ENCODE measurements at places on chromosomes 5 and 9.

- no peak for DNase-seq
Measured at GRCh38 chr5:133950821-133951612, 17.4 kb downstream of the C5orf15 start.

DNA sequence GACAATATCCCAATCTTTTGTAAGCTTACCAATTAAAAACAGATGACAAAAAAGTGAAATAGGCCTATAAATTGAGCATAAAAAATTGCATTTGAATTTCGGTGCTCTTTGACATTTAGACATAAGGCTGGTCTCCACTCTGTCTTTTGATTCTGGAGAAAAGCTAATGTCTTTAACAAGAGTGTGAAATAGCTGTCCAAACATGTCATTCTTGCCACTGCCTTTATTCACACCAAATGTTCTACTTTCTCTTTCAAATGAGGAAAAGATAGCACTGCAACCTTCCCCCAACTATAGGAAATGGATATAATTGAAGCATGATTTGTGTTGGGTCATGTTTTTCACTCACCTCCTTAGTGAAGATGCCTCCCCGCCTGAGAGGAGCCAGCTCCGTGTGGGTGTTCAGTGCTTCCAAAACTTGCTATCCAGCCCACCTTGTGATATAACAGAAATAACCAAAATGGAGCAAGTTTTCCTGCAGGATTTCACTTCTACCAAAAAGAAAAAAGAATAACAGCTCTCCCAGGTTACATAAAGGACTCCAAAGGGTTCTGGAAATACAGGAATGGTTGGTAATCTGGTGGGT is 55.2 kb upstream of the STK32A start:
- DNase-seq = no peak

- no peak for DNase-seq
Measured at GRCh38 chr5:65938256-65938655, 11.9 kb downstream of the ERBIN start.

DNA sequence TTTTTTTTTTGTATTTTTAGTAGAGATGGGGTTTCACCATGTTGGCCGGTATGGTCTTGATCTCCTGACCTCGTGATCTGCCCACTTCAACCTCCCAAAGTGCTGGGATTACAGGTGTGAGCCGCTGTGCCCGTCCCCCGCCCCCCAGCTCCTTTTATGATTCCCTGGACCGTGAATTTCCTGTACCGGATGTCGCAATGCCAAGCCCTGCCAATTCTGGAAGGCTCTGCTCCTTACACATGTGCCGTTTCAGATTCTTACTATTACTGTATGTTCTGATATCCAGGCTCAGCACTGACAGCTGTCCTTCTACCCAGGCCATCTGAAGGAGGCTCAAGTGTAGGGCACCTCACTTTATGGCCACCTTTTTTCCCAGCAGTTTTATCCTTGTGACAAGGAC is 100.1 kb downstream of the PLCXD3 start:
- no peak for DNase-seq

- no peak for DNase-seq
Measured at GRCh38 chr5:59919484-59919883, 26.0 kb upstream of the PDE4D start.

- DNase-seq = no peak
Measured at GRCh38 chr9:22650946-22651345, 204.3 kb downstream of the DMRTA1 start.

DNA sequence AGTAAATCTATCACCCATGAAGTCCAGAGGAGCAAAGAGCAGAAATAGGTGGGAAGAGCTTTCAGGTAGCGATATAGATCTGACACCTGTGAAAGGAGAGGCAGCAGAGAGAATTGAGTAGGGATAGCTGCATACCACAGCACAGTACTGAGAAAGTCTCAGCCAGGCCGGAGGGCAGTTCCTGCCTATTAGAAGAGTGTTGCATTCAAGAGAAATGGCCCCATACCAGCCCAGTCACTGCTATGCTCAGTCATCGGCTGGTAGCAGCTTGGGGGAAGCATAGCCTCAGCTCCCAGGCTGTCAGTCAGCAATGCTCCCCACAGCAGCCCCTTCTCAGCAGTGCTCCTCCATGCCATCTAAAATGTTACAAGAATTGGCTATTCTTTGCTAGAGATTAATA is 285.1 kb upstream of the CDH6 start:
- no peak for DNase-seq

- DNase-seq = no peak
Measured at GRCh38 chr5:122484103-122484502, 172.1 kb downstream of the SNCAIP start.

GRCh38 chr5:26553079-26553478 is 485.3 kb downstream of the CDH9 start:
- DNase-seq = no peak

DNA sequence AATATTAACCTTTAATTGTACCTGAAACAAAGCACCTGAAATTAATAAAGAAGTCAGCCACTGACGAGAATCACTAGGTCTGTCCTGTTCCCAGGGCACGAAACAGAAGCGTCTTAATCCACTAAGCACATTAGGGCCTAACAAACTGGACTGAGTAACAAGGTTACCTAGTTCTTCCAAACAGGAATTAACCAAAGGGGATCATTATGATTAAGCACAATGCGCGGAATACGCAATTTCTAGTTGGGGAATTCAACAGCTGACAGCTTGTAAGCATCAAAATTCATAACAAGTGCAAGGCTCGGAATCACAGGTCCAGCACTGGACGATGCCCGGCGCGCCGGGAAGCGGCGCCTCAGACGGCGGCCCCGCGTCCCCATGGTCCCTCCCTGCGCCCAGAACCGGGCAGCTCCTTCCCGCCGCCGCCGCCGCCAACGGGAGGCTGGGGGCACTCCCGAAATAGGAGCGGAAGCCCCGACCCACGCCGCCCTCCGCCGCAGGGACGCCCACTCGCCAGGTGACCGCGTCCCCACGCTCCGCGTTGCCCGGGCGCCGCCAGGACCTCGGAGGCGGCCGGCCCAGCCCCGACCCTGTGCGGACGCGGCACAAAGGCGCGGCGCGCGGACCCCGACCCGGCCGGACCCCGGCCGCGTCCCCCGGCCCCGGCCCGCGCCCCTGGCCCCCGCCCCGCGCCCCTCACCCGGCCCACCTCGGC is 898 bp downstream of the CAMSAP1 start:
- DNase-seq = peak; percentile 67

DNA sequence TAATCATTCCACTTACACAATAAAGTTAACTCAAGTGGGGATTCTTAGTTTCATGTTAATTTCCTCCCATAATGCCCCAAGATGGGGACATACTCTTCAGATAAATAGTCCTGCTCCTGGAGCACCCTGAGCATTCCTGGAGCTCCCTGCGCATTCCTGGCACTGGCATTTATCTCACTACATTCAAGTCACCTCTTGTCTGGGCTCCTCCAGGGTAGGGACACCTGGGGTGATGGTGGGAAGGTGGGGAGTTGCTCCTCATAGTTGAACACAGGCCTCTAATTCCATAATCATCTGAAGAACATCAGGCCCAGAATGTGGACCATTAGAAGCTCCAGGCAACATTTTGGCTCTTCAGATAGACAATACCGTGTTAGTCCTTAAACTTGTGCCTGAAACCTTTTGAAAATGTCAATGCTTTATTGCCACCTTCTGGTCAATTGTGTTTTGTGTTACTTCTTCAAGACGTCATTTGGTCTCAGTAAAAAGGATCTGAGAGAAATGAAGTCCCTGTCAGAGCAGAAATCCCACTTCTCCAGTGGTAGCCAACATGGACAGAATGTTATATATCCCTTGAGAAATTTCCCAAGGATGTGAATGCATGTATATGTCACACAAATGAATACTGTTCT is 14.2 kb upstream of the AGGF1 start:
- peak; percentile 75 for DNase-seq

DNA sequence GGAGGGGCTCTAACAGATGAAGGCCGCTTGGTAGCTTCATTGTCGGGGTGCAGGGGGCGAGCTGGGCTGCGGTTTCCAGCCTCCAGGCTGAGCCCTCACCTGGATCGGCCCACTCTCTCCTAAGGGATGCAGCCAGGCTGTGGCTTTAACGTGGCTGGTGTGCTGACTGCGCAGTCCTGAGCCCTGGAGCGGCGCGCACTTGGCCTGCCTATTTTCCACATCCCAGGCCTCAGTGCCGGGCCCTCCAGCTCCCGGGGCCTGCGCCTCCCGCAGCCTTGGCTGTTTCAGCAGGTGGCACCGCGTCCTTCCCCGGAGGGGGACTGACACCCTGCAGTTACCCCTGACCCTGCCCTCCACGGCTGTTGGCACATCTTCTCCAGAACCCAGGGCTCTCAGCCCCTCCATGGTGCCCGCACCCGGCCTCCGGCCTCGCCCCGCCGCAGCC is 1.4 kb downstream of the RNU6ATAC start:
- DNase-seq = no peak

DNA sequence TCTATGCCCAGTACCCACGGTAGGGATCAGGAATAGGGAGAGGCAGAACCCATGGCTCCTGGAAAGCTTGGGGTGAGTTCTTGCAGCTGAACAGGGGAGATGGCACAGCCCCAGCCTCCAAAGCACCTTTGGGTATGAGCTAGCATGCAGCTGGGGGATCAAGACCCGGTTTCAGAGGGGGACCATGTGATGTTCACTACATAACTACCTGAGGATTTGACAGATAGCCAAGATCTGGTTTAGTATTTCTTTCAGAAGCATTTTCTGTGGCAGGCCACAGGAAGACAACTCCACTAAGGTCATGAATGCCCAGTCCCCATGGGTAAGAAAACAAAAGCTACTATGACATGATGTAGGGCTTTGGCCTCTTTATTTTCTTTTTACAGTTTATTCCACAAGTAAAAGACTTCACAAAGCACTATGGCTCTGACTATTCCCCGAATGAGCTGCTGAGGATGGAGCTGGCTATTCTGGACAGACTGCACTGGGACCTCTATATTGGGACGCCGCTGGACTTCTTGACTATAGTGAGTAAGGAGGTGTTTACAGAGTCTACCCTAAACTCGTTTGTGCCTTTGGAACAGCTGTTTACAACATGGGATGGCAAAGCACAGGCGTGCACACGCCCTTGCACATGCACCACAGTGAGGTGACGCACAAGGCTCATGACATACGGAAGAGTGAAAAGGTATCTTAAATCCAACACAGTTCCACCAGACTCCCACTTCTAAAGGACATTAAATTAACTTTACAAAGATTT is 3.4 kb downstream of the CCNI2 start:
- DNase-seq = no peak

DNA sequence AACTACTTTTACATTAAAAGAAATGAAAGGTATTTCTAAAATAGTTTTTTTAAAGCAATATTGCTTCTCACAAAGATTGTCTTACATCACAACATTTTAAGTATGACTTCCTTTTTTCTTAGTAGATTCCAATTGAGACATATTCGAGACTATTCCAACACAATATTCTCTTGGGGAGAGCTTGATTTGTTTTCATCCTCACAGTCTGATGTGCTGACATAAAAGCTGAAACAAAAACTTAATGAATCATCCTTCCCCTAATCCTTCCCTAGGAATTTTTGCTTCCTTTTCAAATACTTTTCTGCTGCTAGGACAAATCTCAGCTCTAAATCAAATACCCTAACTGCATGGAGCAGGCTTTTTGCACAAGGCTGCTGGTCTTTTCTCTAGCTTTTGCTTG is 245.8 kb upstream of the MAP3K1 start:
- peak; percentile 62 for DNase-seq

DNA sequence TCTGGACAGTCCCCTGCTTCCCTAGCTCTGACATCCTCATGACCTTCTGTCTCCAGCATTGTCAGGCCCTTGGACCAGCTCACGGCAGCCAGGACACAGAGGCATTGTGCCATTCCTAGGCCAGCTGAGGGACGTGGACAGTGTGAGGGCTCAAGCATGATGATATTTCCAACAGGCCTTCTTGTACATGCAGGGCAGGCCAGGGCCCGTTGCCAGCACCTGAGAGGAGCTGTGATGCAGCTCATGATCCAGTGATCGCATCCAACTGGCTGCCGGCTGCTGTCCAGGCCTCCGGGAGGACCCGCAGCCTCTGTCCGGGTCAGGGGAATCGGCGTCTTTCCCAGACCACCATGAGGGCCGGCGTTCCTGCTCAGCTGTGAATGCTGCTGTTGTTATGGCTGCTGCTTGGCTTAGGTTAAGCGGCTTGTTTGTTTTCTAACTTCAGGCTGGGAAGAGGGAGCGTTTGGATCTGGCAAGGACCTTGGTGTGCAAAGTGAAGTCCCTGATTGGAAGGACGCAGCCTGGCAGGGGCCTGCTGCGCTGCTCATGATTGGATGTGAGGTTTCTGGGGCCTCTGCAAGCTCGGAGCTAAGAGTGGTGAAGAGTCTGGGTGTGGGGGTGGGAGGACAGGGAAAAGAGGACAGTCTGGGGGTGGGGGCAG is 53.8 kb downstream of the PDZD2 start:
- DNase-seq = no peak

DNA sequence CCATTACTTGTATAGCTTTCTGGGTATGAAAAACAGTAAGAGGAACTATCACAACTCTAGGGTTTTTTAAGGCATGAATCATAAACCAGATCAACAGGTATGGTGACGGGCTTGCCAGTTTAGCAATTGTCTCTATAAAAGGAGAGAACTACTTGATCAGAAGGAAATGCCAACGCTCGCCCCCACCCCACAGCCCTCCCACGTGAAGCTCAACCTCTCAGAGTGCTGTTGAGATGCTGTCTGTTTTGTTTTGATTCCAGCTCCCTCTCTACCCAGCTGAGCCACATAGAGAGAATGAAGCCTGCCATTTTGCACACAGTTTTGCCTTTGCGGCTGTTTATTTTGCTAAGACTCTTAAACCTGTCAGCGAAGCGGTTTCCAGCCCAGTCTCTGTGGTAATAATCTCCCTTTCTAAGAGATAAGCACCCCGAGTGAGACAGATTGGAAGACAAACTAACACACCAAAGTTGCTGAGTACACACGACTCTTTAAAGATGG is 257.9 kb upstream of the ANKRD55 start:
- DNase-seq = peak; percentile 71

Data from mesenchymal stem cell (in vitro differentiated cells and primary cell).